ENCODE measurements at places on chromosomes 3 and 15. TPM values are rescaled to one million over a fixed set of nuclear protein-coding genes. Genes with fewer than 3 reads are reported as not detected.

The TMC3 gene
- not detected for total RNA-seq

The ISLR2 gene
- total RNA-seq = not detected

The STRIT1 gene
- not detected for total RNA-seq

- H3K4me3 ChIP-seq = no peak overlapping the region
- H3K27me3 ChIP-seq = no peaks in the 10 kb centered on the region
- no peaks in the 10 kb centered on the region for H3K36me3 ChIP-seq
Measured at GRCh38 chr3:50186096-50186495, 5.3 kb upstream of the GNAT1 start.

- H3K4me1 ChIP-seq = peaks cover 53% of the 10 kb centered on the region
- H3K27me3 ChIP-seq = peaks cover 19% of the 10 kb centered on the region
- H3K36me3 ChIP-seq = no peaks in the 10 kb centered on the region
- peak overlapping the region; percentile 52 for H3K27ac ChIP-seq
- H3K4me3 ChIP-seq = peak overlapping the region; percentile 68
Measured at GRCh38 chr15:99450896-99451358, 114.9 kb upstream of the MEF2A start.

DNA sequence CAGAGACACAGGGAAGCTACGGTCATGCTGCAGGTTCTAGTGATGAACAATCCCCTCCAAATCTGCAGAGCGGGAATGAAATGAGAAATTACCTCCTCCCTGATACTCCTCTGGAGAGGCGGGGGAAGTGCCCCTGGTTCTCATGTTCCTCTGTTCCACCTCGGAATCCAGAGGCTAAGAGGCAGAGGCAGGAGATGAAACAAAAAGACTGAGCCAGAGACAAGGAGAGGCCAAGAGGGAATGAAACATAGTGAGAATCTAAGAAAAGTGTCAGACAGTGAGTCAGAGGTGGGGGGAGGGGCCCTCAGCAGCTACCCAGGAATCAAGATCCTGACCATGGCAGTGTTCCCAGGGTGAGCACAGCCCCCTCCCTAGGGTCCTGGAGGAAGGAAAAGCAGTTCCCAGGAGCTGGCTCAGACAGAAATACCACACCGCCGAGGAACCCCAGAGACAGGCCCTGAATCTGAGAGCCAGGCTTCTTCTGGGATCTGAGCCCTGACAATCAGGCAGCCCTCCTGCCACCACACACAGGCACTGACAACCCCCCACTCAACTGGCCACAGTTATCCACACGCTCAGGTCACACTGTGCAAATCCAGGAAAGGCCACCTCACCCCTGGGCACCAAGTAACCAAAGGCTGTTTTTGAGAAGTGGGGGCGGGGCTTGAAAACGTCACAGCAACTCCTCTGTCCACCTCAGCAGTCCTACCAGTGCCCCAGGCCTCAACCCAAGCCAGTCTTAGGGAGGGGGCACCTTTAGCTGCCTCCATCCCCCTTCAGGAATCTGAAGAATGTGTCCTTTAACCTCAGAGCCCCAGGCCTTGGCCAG, 2.4 kb downstream of the CSRNP1 start:
- no peaks in the 10 kb centered on the region for H3K27me3 ChIP-seq
- DNase-seq = peak; percentile 47
- peaks cover 26% of the 10 kb centered on the region for H3K36me3 ChIP-seq
- H3K27ac ChIP-seq = peak overlapping the region; percentile 99
- peaks cover 83% of the 10 kb centered on the region for H3K4me1 ChIP-seq
- peak overlapping the region; percentile 95 for H3K4me3 ChIP-seq

DNA sequence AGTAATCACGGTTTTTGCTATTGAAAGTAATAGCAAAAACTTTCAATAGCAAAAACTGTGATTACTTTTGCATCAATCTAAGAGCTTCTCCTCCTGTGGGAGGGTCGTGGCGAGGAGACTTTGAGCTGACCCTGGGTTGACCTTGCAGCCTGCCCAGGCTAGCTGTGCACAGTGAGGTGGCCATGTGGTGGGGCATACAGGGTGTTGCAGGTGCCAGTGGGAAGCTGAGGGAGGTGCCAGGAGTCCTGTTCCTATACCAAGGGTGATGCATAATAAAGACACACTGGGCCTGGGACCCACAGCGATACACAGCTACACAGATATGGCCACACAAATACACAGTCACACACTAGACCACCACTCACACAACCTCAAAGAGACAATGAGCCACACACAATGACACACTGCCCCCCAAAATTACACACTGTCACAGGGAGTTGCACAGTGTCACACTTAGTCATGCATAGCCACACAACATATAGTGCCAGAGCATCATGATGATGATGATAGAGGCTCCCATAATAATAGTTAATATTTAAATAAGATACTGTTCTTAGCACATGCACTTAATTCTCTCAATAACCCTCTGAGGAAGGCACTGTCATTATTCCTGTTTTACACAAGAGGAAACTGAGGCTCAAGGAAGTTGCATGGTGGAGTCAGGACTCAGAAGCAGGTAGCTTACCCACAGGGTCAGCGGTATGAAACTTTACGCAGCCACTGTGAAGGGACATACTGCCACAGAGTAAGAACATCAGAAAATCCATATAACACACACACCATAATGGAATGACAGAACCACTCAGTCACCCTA, 6.3 kb downstream of the PLCD1 start:
- peaks cover 9% of the 10 kb centered on the region for H3K27me3 ChIP-seq
- no peak for DNase-seq
- H3K4me3 ChIP-seq = peak overlapping the region; percentile 88
- H3K36me3 ChIP-seq = no peaks in the 10 kb centered on the region
- H3K4me1 ChIP-seq = peaks cover 22% of the 10 kb centered on the region

DNA sequence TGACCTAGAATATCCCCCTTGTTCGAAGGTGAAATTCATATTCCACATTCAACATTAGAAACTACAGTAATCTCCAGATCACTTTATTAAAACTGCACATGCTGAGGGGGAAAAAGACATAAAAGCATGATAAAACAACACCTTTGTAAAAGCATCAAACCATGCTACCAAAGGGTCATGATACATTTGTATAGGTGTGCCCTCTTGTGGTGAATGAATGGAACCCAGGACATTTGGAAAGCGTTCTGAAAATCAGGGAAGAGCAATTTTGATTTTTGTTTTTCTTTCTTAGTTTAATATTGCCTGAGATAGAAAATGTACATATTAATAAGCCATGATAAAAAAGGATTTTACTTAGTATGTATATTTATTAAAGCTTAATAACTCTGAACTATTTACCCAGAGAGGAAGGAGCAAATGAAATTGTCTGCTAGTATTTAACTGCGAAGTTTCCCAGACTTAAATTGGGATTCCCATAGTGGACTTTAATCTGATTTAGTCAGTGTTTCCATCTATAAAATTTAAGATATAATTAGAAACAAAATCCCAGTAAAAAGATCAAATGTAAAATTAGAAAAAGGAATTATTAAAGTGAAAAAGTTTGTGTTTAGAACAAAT, 105.8 kb upstream of the ARL6 start:
- no peak for DNase-seq
- H3K27me3 ChIP-seq = no peaks in the 10 kb centered on the region
- H3K36me3 ChIP-seq = no peaks in the 10 kb centered on the region
- H3K4me3 ChIP-seq = no peak overlapping the region

All from activated CD8-positive, alpha-beta T cell treated with anti-CD3 and anti-CD28 coated beads, Interleukin-2, amount 10 ng/mL, durations not matched to agents 7 days and 5 days (primary cell).